ENCODE measurements at places on chromosomes 2 and 18.

DNA sequence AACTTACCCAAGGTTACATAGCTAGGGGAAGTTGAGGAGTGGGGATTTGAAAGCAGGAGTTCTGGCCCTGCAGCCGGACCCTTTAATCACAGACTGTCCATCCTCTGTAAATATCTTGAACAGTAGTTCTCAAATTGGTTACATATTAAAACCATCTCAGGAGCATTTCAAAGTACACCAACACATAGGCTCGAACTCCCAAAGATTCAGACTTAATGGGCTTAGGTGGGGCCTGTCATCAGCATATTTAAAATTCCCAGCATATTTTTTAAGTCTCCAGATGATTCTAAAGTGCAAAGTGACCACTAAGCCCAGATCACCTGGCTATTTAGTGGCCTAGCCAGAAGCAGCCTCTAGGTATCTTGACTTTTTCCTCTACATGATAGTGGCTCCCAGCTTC lies 192.2 kb downstream of the ZNF385B start:
- ATAC-seq = no peak

DNA sequence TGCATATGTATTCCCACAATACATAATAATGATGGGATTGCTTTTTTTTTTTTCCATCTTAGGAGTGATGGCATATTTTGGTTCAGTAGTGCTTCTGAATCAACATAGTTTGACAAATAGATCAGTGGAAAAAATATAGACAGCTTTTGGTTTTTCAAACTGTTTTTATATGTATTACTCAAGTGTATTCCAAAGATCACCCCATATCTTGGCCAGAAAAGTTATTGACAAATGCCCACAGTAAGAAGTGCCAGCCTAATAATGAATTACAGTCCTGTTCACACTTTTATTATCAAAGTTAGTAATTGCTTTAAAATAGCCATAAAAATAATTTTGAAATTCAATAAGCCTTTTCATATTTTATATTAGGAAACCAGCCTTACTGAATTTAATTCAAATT lies 95.0 kb downstream of the TMEFF2 start:
- no peak for ATAC-seq

DNA sequence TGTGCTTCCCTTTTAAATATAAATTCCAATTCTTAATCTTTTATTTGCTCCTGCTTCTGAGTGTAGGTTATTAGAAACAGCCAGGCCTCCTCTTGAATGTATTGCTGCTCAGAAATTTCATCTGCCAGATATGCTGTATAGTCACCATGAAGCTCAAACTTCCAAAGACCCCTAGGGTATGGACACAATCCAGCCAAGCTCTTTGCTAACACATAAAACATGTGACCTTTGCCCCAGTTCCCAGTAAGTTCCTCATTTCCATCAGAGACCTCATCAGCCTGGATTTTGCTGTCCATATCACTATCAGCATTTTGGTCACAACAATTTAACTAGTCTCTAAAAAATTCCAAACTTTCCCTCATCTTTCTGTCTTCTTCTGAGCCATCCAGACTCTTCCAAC lies 75.2 kb downstream of the MAP2 start:
- ATAC-seq = no peak

GRCh38 chr2:191951376-191951775 lies 104.5 kb upstream of the CAVIN2 start:
- no peak for ATAC-seq

DNA sequence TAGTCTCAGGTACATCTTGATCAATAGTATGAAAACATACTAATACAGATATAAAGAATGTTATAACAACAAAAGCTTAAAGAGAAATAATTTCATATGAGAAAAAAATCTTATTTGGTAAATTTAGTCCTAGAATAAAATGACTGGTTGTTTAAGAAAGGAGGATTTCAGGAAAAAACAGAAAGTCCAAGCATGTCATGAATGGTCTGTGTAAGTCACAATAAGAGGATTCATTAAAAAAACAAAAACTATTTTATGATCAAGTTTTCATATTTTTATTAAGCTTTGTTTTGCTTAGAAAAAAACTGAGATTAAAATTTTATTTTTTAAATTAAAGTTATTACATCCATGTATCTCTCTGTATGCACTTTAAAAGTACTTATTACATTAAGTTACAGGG lies 353.9 kb upstream of the SPHKAP start:
- no peak for ATAC-seq

GRCh38 chr2:154306266-154306970 lies 392.1 kb upstream of the KCNJ3 start:
- no peak for ATAC-seq

- ATAC-seq = no peak
Measured at GRCh38 chr2:163734881-163735684, 725 bp downstream of the FIGN start.

DNA sequence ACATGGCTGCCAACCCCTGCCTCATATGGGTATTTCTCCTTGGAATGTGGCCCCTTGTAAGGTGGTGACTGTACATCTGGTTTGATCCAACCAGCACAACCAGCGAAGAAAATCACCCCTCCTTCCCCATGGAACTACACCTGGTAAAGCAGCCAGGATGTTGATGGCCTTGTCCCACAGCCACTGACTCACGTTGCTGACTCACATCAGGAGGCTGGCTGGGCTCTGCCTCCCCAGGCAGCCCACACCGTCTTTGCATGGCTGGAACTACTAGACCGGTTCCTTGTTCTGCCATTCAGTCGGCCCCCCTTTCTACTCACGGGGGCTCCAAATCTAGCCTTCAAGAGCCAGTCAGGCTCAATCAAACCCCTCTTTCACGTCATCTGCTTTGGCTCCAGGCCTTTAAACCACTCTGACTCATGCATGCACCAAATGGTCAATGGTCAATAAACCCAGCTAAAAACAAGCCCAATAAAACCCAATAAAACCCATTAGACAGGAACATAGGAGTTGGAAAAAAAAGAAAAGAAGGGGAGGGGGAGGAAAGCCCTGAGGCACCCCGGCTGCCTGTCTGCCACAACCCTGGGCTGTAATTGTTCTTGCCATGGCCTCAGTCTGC lies 114.8 kb downstream of the PLB1 start:
- peak; percentile 54 for ATAC-seq

- ATAC-seq = no peak
Measured at GRCh38 chr2:54411801-54412354, 44.2 kb upstream of the SPTBN1 start.

DNA sequence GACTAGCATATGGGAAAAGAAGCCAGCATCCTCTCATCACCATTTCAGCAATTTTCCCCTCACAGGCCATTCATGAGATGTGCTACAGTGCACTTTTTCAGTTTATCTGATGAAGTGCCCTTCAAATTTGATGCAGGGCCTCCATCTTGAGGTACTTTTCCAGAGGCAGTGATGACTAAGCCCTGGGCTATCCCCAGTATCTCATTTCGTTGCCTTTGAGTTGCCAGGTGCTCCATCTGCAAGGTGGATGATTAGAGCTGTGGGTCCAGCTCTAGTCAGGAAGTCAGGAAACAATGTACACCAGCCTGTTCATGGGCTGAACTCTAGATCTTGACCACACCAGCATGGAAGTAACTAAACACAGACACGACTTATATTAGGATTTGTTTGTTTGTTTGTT lies 425.2 kb downstream of the METTL4 start:
- ATAC-seq = no peak

GRCh38 chr2:47899915-47900816 lies 6.1 kb downstream of the FBXO11 start:
- ATAC-seq = no peak

DNA sequence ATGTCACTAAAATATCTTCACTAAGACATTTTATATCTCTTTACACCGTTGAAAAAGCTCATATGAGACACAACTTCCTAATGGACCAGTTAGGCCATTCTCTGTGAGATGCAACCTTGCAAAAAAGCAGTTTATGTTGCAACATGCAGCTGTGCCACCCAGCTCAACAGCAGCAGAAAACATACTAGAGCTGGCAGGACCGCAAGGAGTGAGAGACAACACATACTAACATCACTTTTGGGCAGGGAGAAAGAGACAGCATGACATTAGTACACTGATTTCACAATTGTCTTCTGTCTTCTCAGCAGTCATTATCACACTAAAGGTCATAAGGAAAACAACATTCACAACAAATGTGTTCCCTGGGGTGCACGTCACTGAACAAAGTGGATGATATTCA lies 122.9 kb downstream of the EPB41L3 start:
- ATAC-seq = peak; percentile 65

GRCh38 chr18:7105268-7105667 lies 12.3 kb downstream of the LAMA1 start:
- no peak for ATAC-seq

DNA sequence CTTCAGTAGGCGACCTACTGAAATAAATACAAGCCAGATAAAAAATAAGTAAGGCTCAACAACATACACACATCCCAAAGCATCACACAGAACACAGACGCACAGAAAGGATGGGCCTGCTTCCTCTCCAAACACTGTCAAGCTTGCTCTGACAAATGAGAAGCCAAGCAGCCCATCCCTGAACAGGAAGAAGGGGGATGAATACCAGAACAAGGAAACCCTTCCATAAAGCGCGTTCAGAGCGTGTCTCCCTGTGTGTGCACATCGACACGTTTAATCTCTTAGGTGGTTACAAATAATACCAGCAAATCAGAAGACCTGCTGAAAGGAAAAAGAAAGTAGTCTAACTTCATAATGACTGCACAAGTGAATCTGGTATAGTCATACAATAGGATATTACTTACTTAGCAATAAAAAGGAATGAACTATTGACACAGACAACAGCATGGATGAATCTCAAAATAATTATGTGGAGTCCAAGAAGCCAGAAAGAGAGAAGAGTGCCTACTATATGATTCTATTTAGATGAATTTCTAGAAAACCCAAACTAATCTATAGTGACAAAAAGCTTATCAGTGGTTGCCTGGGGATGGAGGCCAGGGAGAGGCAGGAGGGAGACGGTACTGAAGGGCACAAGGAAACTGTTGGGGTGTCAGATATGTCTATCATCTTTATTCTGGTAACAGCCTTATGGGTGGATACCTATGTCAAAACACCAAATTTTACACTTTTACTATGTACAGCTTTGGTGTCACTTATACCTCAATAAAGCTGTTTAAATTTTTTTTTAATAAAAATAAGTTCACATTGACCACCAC lies 26.8 kb downstream of the MBOAT2 start:
- no peak for ATAC-seq

GRCh38 chr2:7476371-7476770 lies 559.2 kb downstream of the RNF144A start:
- no peak for ATAC-seq

GRCh38 chr2:230144355-230144754 lies 75.4 kb downstream of the SP110 start:
- no peak for ATAC-seq

GRCh38 chr2:188647430-188648070 lies 326.6 kb upstream of the COL3A1 start:
- no peak for ATAC-seq

GRCh38 chr18:58388736-58389135 lies 240.2 kb downstream of the ALPK2 start:
- no peak for ATAC-seq

DNA sequence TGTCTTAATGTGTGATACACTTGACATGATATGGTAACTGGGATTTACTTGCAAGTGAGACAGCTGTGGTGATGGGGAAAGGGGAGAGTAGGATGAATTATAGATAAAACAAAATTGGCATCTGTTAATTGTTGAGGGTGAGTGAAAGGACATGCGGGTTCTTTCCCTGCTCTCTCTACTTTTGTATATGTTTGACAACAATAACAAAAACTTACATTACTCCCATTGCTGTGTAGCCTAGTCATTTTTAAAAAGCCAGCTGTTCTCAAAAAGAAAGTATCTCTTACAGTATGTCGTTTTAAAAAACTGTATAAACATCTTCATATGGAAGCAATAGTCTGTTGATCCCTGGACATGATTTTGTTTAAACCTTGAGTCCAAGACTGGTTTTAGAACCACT lies 117.6 kb downstream of the MYO1B start:
- ATAC-seq = no peak

GRCh38 chr2:145771525-145771924 lies 1251.6 kb upstream of the ZEB2 start:
- ATAC-seq = no peak

DNA sequence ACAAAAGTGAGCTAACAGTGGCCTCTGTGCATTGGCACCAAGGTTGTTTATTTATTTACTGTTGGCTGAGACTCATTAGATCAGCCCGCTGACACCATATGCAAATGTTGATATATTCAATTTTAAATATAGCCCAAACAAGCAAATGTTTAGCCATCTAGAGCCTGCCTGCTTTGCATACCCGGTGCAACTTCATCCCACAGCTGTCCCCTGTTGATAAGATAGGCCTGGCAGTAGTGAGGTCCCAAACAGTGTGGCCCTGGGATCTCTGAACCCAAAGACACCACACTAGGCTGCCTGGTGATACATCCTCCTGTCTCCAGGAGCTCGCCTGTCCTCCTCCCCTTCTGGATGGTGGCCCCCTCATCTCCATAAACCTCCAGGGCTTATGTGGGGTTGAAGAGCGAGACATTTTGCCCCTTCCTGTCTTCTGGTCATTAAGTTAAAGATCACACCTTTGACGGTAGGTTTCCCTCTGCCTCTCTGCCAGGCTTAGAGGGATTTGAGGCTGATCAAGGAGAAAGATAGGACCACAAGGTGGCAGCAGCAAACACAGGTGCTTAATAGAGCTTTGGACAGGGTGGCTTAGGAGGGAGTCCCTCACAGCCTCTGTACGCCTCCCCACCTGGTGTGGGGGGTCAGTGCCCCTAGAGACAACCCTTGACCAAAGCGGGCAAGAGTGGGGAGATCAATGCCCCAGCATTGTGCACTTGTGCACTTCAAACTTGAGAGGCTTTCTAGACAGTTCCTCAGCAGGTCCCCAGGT lies 23.7 kb upstream of the MYO5B start:
- no peak for ATAC-seq

DNA sequence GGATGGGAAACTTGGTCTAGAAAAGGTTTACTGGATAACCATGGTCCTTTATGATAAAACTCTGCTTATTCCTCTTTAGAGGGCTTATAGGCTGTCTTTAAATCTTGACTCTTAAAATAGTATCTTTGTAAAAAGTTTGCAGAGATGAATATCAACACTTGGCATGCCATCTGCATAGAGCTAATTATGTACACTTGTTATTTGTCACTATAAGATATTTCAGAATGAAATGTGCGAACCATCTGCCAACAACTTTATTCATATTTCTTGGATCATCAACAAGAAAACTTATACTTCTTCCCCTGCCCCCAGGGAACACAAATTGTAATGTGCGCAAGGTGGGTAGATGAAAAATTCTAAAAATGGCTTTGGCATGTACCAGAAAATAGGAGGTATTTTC lies 653.0 kb upstream of the CHAC2 start:
- no peak for ATAC-seq
